Activated CD4-positive, alpha-beta T cell treated with anti-CD3 and anti-CD28 coated beads, Interleukin-2, amount 50 U/mL, for 16 hours (primary cell): ENCODE measurements at places on chromosomes 3 and 15.

- no peak for DNase-seq
These were observed 59.5 kb downstream of the AMOTL2 start for GRCh38 chr3:134314588-134315285.

- DNase-seq: no peak
These were observed 328.0 kb upstream of the MDFIC2 start for GRCh38 chr3:70640481-70640880.

GRCh38 chr3:66298591-66298990 lies 77.8 kb downstream of the SLC25A26 start:
- DNase-seq: no peak

GRCh38 chr3:152196782-152197181 lies 71.9 kb upstream of the MBNL1 start:
- DNase-seq: peak; percentile 68
